Foreskin keratinocyte (primary cell): ENCODE measurements at places on chromosomes 5 and 9. TPM values are rescaled to one million over a fixed set of nuclear protein-coding genes. Genes with fewer than 3 reads are reported as not detected.
A peak's percentile ranks its signal among the peaks of the same experiment; 100 is the strongest.

GRCh38 chr5:153793699-153794098 lies 245.0 kb downstream of the FAM114A2 start:
- peak; percentile 17 for DNase-seq

GRCh38 chr9:21830589-21830988 lies 28.2 kb downstream of the MTAP start:
- peak; percentile 64 for DNase-seq

DNA sequence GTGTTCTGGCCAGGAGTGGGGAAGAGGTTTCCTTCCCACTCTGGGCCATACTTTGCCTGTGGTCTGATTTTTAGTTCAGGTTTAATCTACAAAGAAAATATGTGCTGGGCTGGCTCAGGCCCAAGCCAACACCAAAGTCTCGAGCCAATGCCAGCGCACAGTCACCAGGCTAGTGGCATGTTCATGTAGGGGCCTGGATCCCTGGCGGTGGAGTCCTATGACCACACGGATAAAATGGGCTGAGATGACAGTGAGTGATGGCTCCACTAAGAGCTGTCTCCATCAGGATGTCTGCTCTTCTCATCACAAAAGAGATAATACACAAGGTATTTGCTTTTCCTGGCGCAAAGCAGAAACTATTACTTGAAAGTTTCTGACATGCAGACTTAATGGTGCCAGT lies 92.9 kb upstream of the PTPN3 start:
- no peak for DNase-seq

GRCh38 chr5:177332896-177333260 lies 18.6 kb downstream of the LMAN2 start:
- DNase-seq: no peak

- DNase-seq: peak; percentile 94
Observed at GRCh38 chr9:130199605-130200004, 27.4 kb downstream of the NCS1 start.

DNA sequence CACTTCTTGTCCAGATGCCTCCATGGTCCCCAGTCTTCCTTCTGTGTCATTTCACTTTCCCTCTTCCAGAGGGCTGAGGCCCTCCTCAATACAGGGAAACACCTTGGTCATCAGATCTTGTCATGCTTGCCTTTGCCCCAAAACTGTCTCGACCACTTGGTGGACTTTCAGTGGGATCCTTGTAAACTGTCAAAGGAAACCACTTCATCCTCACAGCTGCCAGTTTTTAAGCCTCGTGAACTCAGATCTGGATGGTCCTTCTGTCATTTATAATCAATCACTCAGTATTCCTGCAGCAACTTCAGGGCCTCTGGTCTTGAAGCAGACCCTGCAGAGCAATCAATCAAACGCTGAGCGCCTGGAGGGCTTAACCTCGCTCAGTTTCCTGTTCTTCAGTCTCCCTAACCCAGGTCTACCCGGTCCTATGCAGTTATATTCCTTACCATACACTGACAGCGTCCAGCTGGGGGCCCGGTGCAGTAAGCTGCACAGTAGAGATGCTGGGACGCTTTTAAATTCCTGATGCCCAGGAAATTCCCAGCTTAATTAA lies 74.6 kb downstream of the GOLPH3 start:
- no peak for DNase-seq

DNA sequence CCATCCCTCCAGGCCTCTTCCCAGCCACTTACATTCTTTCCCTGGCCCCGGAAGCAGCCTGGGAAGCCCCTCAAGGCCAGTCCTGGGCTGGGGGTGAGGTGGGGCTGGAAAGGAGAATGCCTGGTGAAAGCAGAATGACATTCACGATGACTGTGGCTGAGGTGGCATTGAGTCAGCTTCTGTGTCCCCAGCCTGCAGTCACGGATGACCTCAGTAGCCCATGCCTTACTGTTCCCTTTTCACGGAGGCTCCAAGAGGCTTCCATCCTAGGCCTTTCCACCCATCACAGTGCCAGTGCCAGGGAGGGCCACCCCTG lies 2.7 kb downstream of the PRDM12 start:
- no peak for DNase-seq

- DNase-seq: no peak
Observed at GRCh38 chr9:15205632-15206420, 101.2 kb downstream of the TTC39B start.

DNA sequence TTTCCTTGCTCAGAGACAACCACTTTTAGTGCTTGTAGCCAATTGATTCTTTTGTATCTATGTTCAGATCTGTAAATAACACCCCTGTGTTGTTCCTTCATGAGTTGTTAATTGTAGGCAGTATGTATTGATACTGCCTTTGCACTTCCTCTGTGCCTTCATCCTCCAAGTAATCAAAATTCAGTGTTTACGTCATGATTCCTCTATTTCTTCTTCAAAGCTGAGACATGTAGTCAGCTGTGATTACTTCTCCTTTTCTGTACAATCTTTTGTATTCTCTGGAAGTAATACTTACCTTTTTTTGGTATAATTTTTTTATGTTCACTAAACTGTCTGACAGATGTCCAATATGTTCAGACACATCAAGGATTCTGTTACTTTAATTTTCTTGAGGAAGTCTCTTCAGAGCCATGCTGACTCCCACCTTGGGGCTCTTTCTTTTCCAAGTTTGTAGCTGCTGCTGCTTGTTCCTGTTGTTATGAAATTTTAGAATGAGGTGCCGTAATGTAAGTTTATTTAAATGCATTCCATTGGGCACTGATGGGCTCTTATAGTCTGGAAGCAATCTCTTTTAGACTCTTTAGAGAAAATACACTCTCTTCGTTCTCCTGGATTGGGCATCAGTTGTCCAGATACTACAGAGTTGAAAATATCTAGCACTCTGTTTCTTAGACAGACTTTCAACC lies 30.5 kb upstream of the LRRC70 start:
- no peak for DNase-seq

GRCh38 chr9:25427898-25428297 lies 250.3 kb downstream of the TUSC1 start:
- DNase-seq: no peak

DNA sequence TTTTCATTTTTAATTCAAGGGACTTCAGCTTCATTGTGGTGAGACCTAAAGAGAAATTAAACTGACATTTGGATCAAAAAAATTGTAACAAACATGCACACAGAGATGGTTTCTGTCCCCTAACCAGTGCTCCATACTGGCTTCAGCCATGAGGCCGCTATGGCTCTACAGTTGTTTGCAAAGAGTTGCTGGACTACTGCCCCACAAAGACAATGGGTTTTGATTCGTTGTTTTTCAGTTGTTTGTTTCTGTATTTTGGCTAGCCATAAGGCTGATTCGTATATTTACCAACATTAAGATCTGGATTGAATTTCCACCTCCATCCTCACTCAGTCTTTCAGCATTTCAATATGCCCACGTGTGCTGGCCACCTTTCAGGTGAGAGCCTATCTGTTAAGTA lies 163.7 kb upstream of the KIF2A start:
- no peak for DNase-seq

DNA sequence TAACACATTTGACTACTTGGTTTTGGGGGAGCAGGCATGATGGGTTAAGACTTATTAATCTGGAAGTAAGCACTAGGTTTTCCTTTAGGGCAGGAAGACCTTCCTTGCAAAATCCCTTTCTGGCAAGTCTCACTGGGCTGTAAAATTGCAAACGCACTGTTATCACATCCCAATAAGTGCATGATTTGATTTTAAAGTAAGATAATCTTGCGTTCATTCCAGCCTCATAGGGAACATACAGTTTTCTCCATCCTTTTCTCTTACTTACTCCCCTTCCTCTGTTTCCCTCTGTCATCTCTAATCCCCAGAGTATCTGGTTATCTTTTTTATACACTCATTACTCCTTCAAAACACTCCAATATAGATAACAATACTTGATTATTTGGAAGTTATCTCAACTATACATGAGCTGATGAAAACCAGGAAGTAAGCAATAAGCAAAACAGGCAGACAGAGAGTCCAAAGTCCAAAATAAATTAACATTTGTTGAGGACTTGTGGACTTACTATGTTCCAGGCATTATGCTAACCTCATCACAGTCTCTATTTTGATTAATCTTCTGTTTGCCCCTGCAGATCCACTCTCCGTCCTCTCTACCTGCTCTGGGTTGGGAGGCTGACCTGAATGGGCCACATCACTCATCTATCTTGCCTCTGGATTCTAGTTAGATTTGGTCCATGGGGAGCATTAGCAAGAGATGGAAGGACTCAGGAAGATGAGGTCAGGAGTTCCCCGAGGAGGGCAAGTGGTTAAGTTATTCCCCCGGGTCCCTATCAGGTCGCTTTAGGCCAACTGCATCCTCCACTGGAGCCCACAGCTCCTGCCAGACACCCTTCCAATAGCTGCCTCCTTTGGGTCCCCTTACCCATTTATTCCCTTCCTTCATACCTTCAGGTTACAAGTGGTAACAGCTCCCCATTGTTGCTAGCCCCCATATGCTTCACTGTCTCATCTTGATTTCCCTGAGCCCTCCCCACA lies 60.2 kb downstream of the SLC22A5 start:
- no peak for DNase-seq

GRCh38 chr5:132424167-132424880 lies 54.8 kb downstream of the SLC22A5 start:
- no peak for DNase-seq

- DNase-seq: no peak
Observed at GRCh38 chr5:161548487-161549094, 2.1 kb upstream of the GABRB2 start.

DNA sequence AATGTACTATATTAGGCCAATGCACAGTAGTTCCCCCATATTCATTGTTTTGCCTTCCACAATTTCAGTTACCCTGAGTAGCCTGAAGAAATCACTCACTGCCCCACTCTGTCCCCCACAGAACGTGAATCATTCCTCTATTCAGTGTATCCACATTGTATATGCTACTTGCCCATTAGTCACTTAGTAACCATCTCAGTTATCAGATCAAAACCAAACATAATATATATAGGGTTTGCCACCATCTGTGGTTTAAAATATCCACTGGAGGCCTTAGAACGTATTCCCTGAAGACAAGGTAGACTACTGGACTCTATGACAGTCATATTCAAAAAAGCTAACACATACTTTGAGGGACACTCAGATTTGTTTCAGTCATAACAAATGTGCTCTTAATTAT lies 465.7 kb upstream of the RGMB start:
- DNase-seq: peak; percentile 92

GRCh38 chr9:132506977-132507669 lies 75.3 kb upstream of the BARHL1 start:
- no peak for DNase-seq

GRCh38 chr5:178839319-178839704 lies 20.4 kb upstream of the ZNF354B start:
- DNase-seq: no peak

GRCh38 chr9:127178686-127179632 lies 56.5 kb upstream of the ANGPTL2 start:
- no peak for DNase-seq

DNA sequence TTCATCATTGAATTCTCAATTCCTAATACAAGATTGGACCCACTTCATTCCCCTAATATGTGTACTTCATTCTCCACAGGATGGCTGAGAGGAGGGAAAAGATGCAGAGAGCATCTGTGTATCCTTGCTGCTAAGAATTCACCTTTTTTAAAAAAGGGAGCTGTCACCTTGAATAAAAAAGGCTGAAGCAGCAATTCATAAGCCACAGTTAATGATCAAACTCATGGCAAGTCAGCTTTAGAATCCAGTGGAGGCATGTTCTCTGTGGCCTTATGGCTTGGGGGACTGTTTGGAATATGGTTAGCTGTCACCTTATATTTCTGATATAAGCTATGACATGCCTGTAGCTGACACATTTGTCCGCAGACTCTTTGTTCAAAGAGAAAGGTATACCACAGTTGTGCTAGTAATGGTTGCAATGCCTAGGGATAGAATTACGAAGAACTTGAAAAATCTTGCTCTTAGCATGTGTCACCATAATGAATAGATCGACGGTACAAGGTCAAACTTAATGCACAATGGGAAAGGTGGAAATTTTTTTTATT lies 256.8 kb upstream of the TNC start:
- peak; percentile 80 for DNase-seq

- DNase-seq: no peak
Observed at GRCh38 chr5:72171667-72172066, 64.4 kb downstream of the MAP1B start.

DNA sequence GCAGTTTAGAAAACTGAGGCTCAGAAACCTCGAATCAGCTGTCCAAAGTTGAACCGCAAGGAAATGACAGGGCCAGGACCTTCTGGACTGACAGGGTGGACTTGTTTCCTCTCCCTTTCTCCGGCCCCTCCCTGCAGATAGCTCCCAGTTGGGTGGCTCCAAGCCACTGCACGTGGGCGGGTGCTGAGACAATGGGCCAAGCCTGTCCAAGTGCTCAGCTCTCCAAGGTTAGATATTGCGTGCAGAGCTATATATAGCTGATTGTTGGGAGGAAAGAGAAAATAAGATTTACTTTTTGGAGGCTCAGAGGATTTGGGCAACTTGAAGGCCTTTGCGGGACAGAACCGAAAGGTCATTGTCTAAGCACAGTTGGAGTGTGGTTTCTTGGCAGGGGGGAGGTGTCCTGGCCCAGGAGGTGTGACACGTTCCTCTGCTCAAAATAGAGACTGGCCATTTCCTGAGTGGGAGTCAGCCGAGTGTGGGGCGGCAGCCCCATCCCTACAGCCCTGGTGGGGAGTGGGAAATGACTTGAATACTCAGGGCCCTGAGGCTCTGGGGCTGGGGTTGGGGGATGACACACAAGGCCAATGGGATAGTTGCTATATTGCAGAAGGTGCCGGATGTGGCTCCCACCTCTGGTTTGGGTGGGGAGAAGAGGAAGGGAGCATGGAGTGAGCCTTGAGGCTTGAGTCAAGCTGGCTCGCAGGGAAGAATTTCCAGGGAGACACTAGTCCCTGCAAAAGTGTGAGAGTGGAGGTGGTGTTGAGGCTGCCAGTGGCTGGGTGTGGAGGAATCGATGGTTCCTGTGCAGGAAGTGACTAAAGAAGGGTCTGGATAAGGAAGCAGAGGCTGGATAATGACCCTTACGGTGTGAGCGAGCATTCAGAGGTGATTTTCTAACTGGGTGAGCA lies 44.4 kb upstream of the SMAD5 start:
- DNase-seq: no peak

- DNase-seq: peak; percentile 21
Observed at GRCh38 chr9:26856413-26857032, 36.1 kb downstream of the CAAP1 start.

GRCh38 chr9:111068771-111069170 lies 30.5 kb upstream of the LPAR1 start:
- no peak for DNase-seq

- no peak for DNase-seq
Observed at GRCh38 chr9:114231273-114231672, 75.9 kb downstream of the COL27A1 start.

GRCh38 chr5:177124486-177124991 lies 9.0 kb upstream of the NSD1 start:
- DNase-seq: no peak

GRCh38 chr5:56525113-56525512 lies 290.2 kb upstream of the MAP3K1 start:
- DNase-seq: peak; percentile 53

- DNase-seq: peak; percentile 53
Observed at GRCh38 chr5:1641560-1642166, 117.9 kb upstream of the LPCAT1 start.

The KIF27 gene
- 2.8 and 3.9 TPM in 2 replicates for total RNA-seq

The NUTM2G gene
- not detected in 2 replicates for total RNA-seq

The HRH2 gene
- not detected in 2 replicates for total RNA-seq

The BARHL1 gene
- total RNA-seq: not detected in 2 replicates

The FBXW11 gene
- total RNA-seq: 41.5 and 44.8 TPM in 2 replicates

The LCP2 gene
- total RNA-seq: not detected in 2 replicates

The BTNL3 gene
- not detected in 2 replicates for total RNA-seq

The KIF4B gene
- total RNA-seq: 0.03 and 0.04 TPM in 2 replicates

The KLF9 gene
- 4.5 and 5.7 TPM in 2 replicates for total RNA-seq
